ENCODE measurements at places on chromosomes 13 and 19.

DNA sequence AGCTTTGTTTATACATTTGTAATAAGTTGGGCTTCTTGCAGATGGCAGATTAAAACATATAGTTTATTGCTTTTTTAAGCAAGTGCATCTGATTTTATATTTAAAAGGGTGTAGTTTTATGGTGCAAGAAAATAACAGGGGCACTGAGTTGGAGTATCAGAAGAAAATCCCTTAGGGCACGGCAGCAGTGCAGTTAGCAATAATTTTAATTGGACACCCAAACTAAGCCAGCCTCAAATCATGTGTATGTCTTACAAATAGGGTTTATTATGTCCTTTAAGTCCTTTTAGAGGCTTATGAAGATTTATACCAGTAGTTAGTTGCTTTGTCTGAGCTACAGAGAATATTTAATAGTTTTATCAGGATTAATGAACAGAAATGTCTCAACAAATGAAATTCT is 57.5 kb downstream of the GPC6 start:
- DNase-seq = no peak

DNA sequence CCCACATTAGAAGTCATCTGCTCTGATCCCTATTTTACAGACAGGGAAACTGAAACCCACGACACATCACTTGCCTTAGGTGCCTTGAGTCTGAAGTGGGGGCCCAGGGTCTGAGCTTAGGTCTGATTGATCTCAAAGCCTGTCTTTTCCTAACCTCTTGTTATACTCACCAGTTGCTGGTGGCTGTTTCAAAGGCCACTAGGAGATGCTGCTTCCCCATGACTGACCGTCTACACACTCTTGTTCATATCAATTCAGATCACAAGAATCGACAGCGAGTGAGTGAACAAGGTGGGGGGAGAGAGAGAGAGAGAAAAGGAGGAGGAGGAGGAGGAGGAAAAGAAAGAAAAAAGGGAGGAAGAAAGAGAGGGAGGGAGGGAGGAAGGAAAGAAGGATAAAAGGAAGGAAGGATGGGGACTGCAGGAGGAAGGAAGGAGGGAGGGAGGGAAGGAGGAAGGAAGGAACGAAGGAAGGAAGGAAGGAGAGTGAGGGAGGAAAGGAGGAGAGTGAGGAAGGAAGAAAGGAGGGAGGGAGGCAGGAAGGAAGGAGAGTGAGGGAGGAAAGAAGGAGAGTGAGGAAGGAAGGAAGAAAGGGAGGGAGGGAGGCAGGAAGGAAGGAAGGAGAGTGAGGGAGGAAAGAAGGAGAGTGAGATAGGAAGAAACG is 3.3 kb downstream of the OR10H1 start:
- DNase-seq = no peak

DNA sequence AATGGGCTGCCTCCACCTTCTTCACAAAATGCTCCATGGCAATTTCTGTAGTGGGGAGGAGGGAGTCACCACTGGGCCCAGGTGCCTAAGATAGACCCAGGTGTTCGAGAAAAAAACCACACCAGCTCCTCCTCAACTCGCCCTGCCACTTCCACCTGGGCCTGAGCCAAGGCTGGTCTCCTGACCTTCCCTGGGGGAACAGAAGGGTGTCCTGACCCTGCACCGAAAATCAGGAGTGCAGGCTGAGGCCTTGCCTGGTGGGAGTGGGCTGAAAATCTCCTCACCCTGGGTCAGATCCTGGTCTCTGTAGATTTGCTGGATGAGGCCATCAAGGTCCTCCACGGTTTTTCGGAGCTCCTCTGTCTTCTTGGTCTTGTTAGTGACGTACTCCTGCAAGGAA is 17.6 kb upstream of the AKAP8 start:
- no peak for DNase-seq

DNA sequence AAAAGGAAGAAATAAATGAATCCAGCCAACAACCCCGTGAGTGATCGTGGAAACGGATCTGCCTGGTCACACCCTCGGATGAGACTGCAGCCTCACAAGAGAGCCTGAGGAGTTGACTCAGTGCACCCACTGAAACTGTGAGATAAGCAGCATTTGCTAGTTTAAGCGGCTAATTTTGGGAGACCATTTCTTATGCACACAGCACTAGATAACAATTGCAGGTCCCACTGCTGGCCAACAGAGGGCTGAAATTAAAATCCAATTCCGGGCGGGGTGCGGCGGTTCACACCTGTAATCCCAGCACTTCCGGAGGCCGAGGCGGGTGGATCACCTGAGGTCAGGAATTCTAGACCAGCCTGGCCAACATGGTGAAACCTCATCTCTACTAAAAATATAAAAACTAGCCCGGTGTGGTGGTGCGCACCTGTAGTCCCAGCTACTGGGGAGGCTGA is 3.6 kb downstream of the UQCR11 start:
- no peak for DNase-seq

GRCh38 chr13:112434032-112434431 is 57.9 kb downstream of the SPACA7 start:
- DNase-seq = no peak

Data from NCI-H2227 treated with DMSO at 0.1 percent for 48 hours (cell line).